Caki2 (cell line): ENCODE measurements at places on chromosomes 4 and X. TPM values are rescaled to one million over a fixed set of nuclear protein-coding genes. Genes with fewer than 3 reads are reported as not detected.

- no peak for DNase-seq
Observed at GRCh38 chrX:75051047-75051446, 105.0 kb downstream of the ABCB7 start.

GRCh38 chr4:188139671-188140070 lies 430 bp downstream of the TRIML1 start:
- no peak for DNase-seq

Gene FRAS1
- total RNA-seq = 0.30 and 4.0 TPM in 2 replicates

- no peak for DNase-seq
Observed at GRCh38 chr4:112818594-112818965, 181.6 kb downstream of the LARP7 start.

- DNase-seq = no peak
Observed at GRCh38 chr4:56606385-56606784, 74.7 kb downstream of the HOPX start.

GRCh38 chr4:126611900-126612299 lies 1020.9 kb upstream of the INTU start:
- no peak for DNase-seq

DNA sequence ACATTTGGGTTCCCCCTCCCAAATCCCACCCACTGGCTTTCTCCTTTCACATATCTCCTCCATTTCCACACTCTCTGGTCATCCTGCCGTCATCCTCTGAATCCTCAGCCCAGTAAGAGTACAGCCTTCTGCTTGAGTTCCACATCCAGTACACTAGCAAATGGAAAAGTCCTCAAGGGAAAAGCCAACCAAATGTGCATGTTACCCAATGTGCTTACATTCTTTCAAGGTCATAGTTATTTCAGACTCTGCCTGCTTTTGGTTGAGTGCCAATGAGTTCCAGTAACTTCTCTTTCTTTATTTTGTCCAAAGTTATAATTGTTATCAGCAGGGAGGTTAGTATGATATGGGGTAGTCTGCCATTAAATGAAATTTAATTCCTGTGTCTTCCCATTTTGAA lies 78.1 kb downstream of the SRPX start:
- no peak for DNase-seq

DNA sequence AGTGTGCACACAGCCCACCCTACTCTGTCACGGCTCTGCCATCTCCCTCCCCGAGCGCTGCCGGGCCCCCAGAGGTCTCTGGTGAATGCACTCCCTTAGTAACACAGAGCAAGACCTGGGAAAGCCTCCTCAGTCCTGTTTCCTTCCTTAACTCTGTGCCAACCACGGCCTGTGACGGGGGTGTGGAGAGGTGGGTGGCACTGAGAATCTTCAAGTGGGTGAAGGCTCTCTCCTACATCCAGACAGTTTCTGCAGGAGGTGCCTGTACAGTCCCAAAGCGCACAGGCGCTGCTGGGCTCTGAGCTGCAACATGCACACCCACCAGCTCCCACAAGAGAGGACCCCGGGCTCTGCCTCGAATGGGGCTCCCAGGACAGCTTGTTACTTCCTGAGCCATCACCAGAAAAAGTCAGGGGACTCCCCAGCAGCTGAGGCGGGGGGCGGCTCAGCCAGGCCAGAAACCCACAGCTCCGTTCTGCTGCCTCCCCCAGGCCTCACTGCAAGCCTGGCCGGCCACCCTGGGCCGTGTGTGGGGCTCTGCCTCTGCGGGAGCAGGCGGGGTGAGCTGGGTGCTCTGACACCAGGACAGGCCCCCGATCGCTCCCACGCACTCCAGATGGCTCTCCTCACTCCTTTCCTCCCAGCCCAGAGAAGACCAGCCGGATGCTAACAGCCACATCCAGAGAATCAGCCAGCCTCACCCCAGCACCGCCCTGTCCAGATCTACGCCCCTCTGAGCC lies 29.7 kb downstream of the FAM53A start:
- no peak for DNase-seq

Gene USP27X
- total RNA-seq = 1.0 TPM in 1 of 2 replicates, not detected in the other

GRCh38 chrX:12425496-12425895 lies 287.2 kb downstream of the FRMPD4 start:
- DNase-seq = no peak

- DNase-seq = no peak
Observed at GRCh38 chrX:17629519-17629918, 107.8 kb upstream of the SCML1 start.

DNA sequence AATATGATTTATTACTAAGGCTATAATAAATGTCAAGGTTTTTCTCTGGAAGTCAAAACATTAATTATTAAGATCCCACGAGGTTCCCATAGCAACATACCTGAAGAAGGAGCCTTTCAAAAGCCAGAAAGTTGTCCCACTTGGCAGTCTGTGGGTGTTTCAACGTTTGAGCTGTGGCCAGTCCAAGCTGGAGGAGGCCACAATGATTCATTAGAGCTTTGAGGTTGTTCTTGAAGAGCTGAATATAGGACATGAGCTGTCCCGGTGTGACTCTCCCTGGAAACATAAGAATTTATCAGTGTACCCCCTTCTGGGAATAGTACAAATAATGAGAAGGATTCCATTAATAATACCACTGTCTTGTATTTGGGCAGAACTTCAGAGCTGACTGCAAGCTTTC lies 92.1 kb downstream of the SCFD2 start:
- DNase-seq = no peak

Gene EGF
- total RNA-seq = 8.6 and 8.8 TPM in 2 replicates

Gene EXOC1
- total RNA-seq = 9.1 and 13.8 TPM in 2 replicates

DNA sequence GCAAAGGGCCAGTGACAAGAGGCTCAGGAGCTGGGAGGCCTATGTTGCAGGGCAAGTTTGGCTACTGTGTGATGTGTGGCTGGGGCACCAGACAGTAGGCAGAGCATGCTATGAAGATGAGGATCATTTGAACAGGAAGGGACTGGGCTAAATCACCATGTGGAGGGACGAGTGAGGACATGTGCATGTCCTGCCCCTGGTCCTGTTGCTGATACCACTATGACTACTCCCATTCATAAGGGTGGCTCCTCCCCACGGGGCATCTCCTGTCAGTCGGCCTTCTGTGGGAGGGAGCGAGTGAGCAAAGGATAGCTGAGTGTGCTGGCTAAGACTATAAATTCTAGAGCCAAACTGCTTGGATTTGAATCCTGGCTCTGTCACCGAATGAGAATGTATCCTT lies 139.2 kb downstream of the TMEM164 start:
- DNase-seq = no peak

DNA sequence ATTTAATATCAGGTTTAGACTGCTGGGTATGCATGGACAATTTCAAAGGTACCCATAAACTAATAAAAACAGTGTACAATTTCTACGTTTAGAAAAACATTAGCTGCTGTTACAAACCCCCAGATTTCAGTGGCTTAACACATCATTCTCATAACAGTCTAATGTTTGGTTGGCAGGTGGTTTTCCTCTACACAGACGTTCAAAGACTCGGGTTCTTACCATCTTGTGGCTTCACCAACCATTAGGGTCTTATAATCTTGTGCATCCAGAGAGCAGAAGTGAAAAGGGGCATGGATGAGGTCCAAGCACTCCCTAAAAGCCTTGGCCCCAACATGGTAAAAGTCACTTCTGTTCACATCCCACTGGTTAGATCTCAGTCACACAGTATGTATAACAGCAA lies 71.6 kb downstream of the SH3RF1 start:
- no peak for DNase-seq

DNA sequence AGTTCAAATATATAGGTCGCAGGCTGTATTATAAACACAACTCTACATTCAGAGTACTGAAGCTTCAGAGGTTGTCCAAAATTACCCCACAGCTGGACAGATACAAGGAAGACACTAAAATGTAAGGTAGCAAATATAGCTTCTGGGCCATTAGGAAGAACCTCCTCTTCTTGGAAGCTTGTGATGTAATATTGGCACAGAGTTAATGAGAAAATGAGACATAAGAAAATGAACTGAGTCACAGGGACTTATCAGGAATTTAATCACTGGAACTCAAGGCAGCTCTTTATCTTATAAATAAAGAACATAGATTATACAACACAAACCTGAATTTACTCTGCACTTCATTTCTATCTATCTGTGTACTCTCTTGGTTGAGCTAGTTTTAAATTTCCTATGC lies 344.7 kb downstream of the PCDH10 start:
- DNase-seq = no peak

Gene XAGE2
- total RNA-seq = not detected in 2 replicates

GRCh38 chr4:54165438-54165837 lies 63.7 kb upstream of the PDGFRA start:
- DNase-seq = peak; percentile 68

DNA sequence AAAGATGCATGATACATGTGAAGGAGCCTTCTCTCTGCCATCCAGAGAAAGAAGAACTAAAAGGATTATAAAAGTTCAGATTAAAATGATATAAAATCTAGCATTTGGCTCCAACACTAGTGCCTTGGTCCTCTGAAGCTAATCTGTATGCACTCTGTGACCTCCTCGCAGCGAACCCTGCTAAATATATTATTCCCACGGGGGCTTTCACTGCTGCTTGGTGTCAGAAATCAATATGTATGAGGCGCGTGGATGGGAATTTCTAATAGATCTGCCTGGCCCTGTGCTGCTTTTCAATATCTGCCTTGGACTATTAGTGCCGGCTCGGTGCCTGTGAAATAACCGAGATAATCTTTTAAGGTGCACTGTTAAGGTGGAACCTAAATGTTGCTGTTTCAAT lies 69.7 kb downstream of the CXXC4 start:
- DNase-seq = no peak

GRCh38 chr4:8593264-8594096 lies 915 bp downstream of the CPZ start:
- DNase-seq = no peak

Gene IL13RA2
- total RNA-seq = not detected in 2 replicates

Gene JAKMIP1
- 3.4 and 6.5 TPM in 2 replicates for total RNA-seq

Gene BMP3
- total RNA-seq = not detected in 2 replicates

- DNase-seq = no peak
Observed at GRCh38 chrX:137342969-137343368, 223.0 kb upstream of the ZIC3 start.

- DNase-seq = no peak
Observed at GRCh38 chr4:133638751-133639150, 489.7 kb downstream of the PCDH10 start.

- peak; percentile 43 for DNase-seq
Observed at GRCh38 chrX:115892056-115892708, 278.4 kb upstream of the AGTR2 start.

GRCh38 chr4:76556452-76556851 lies 121.4 kb downstream of the SHROOM3 start:
- DNase-seq = no peak

DNA sequence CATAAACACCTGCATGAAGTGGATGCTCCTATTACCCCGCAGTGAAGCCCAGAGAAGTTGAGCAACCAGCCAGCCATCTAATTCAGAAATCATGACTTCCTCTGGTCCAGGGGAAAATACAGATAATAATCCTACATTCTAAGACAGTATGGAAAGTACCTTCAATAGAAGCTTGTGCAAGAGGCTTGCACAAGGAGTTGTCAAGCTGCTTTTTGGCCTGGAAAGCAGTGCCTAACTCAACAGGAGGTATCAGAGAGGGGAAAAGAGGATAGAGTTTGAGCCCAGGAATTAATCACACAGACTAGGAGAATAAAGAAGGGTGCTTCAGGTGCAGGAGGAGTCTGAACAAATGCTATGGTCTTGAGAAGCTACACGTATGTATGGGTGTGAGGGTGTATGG lies 26.7 kb downstream of the TMEM192 start:
- no peak for DNase-seq

GRCh38 chr4:1763070-1763549 lies 30.0 kb upstream of the FGFR3 start:
- no peak for DNase-seq
